ENCODE measurements at places on chromosomes 5 and 9.

GRCh38 chr9:4887556-4887955, 94.8 kb downstream of the RCL1 start:
- DNase-seq: no peak

GRCh38 chr9:135051316-135052038, 36.0 kb upstream of the OLFM1 start:
- DNase-seq: no peak

DNA sequence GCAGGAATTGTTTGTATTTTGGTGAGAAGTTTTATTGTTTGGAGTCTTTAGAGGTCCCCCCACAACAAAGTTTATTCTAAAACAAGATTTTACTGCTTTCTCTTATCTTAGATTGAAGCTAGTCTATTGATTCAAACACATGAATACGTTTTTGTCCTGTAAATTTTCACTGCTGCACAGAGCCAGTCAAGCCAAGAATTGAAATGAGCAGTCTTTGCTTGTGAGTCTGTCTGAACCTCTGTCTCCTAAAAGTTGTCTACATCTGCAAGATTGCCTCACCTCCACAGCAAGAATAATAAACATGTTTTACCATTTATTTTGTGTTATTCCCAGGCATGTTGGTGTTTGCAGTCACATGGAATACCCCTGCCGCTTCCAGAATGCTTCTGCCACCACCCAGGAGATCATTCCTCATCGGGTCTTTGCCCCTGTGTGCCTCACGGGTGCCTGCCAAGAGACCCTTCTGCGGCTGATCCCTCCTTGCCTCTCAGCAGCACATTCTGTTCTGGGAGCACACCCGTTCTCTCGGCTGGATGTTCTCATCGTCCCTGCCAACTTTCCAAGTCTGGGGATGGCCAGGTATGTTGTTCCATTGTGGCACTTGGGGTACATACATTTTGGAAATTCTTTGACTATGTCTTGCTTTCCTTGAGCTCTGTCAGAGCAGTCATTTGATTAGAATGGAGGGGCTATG, 74.1 kb downstream of the AOPEP start:
- no peak for DNase-seq

DNA sequence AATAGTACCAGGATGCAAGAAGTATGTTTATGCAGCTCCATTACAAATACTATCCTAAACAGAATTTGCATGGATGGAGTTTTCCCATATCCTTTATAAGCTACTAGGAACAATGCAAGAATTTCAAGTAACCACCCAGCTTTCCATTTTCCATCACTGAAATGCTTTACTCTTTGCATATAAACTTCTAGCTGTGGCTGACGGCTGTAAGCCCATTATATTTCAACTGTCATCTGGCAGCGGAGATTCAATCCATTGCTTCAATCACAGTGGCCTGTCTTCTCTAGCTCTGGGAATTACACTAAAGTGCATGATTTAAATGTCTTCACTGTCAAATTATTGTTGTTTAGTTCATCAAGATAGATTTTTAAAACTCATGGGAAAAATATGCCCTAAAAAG, 64.2 kb upstream of the PAM start:
- DNase-seq: no peak

DNA sequence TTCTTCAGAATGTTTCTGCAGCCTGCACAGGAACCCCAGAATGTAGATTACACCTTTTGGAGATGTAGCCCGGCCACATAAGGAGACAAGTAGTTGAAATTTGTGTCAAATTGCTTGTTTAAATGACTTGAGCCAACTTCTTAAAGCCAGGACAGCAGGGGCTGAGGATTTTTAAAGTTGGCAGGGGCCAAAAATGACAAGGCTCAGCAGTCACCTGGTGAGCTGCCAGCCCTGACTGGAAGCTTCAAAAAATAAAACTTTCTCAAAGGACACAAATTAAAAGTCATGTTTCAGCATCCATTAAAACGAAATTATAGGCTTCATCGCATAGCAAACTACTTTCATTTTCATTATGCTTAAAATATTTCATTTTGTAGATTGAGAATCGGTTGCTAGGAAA, 340.3 kb upstream of the WWC1 start:
- DNase-seq: no peak

DNA sequence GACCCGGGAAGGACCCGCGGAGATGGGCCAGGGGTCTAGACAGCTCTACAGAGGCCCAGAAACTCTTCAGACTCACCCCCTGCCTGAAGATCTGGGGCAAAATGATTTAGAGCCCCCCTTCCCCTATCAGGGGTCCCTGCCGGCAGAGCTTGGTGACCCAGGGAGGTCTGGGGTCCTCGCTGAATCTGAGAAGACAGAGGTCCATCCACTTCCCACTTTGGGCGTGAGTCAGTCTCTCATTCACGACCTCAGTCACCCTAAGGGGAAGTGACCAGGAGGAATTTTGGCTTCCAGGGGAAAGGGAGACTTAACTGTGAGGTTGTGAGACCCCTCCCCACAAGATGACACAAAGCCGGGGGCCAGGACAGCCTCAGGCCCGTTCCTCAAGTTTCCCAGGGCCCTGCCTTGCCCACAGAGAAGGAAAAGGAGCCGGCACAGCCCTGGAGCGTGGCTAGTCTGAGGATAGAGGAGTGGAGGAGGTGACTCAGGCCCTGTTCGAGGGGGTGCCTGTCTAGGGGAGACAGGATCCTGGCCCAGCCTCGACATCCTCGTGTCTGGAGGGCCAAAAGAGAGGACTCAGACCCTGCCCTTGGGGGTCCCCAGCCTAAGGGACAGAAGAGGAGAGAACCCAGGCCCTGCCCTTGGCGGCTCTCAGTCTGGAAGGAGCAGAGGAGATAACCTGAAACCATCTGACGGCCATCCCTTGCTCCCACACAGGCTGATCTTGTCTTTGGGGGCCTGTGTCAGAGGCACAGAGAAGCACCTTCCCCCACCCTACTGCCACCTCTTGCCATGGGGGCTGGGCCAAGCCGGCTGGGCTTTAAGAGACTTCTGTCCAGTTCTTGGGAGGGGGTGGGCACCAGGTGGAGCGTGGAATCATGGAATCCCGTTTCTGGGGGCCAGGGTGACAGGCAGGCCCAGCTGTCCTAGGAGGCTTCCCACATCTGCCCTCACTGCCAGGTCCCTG, 889 bp downstream of the PDLIM4 start:
- DNase-seq: no peak

DNA sequence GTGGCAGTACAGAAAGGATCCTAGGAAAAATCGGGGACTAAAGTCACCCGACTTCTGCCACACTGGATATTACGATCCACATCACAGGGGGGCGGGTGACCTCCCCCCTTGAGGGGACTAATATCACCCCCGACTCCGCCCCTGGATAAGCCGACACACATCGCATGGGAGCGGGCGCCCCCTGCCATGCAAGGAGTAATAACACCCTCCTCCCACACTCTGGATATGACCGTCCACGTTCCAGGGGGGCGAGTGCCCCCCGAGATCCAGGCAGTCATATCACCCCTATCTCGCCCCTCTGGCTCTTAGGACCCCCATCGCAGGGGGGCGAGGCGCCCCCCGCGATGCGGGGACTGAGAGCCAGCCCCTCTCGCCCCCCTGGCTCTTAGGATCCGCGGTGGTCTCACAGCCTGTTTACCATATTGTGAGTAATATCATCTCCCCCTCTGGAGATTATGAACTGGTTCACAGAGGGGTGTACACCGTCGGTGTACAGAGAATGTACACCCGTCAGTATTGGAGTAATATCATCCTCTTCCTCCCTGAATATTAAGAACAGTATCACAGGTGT, 423.0 kb downstream of the DIRAS2 start:
- no peak for DNase-seq

All from activated gamma-delta T cell treated with Interleukin-2 at 50 U/mL for 16 hours (primary cell).